ENCODE measurements at places on chromosomes 5 and 9.

DNA sequence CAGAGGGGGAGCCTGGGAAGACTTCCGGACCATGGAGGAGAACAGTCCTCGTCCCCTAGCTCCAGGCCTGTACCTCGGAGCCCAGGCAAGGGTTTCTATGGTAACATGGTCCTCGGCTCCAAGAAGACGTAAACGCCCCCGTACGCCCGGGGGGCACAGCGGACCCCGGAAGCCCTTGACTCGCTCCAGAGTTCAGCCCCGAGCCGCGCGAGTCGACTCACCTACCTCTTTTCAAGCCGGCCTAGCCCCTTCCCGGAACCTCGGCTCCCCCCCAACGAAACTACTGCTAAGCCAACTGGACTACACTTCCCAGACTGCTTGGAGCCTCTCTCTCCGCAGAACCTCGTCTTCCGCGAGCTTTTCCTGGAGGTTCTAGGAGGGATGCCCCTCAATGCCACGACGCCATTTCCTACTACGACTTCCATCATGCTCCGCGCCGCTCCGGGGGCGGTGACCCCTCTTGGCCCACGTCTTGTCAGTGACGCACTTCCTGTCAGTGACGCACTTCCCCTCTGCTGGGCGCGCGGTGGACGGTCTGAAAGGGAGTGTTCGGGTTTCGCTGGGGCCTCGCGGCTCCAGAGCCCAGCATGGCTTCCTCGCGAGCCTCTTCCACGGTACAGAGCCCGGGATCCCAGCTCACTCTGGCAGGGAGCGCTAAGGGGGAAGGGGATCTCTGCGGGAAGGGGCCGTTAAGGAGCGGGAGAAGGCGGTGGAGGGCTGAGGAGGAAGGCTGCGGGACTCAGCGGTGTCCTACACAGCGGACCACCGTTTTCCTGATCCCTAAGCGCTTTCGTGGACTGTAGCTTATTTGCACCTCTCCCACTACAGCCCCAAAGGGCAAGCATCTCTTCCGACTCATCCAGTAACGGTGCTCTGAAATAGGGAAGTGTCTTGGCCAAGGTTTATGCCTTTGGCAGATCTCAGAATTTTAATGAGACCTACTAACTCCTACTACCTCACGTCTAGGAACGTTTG, at the start of the genes CDC26 and PRPF4:
Gene CDC26 (minus strand): TSS at position 416 of the 975 bp plus-strand sequence. CDS start 3,065 bp downstream, outside the sequence.
Gene PRPF4 (plus strand): TSS at position 502 of the 975 bp plus-strand sequence. CDS start 86 bp downstream, at position 588.
- peak; percentile 67 for DNase-seq

- no peak for DNase-seq
Observed at GRCh38 chr5:45274241-45274640, 421.9 kb downstream of the HCN1 start.

GRCh38 chr9:120944434-120944843, 17.8 kb upstream of the TRAF1 start:
- no peak for DNase-seq

DNA sequence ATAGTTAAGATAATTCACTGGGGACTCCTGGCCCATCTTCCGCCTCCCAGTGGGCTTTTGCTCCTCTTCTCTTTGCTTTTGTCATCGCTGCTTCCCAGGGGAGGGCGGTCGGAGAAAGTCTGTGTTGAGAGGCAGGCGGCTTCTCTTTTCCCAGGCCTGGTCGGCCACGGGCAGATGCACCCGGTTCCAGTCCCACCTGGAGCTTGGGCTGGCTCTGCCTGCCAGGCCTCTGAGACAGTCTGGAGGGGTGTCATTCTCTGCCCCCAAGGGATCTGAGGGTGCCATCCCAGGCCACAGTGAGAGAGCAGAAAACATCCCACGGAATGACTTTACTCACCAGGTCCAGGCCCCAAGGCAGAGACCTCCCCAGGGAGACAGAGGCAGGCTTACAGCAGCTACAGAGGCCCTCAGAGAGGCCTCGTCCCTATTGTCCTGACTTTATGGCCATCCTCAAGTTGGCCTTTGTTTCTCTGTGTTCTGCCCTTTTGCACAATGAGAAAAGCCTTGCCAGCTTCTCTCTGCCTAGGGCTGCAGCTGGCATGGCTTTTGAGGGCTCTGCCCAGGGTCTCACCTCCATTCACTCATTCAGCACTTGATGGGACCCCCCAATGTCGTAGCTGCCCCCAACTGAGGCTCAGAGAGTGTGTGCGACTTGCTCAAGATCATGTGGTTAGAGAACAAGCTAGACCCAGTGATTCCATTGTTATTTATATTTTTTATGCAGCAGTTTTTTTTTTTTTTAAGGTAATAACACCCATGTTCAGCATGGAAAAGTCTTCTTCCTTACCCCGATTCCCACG, 44.2 kb upstream of the BOD1 start:
- no peak for DNase-seq

DNA sequence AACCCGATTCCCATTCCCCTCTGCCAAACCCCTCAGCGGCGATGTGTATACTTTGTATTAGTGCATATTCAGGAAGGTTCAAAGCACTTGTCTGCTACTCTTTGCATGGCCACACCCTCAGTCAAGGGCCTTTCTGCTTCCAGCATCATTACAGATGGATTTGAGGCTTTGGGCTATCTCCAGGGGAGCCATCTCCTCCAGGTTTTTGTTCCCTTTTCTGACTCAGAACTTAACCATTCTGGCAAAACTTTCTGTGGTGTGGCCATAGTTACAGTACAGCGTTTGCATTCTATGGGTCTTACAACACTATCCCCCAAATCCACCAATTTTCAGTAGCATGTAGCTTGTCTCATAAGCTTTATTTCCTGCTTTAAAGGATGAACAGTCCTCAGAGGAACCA, 36.0 kb upstream of the SVEP1 start:
- DNase-seq: no peak

GRCh38 chr5:134113902-134114875, at the start of gene TCF7:
Gene TCF7 (plus strand): TSS chr5:134114681. CDS start chr5:134114907, 226 bp downstream.
- no peak for DNase-seq

DNA sequence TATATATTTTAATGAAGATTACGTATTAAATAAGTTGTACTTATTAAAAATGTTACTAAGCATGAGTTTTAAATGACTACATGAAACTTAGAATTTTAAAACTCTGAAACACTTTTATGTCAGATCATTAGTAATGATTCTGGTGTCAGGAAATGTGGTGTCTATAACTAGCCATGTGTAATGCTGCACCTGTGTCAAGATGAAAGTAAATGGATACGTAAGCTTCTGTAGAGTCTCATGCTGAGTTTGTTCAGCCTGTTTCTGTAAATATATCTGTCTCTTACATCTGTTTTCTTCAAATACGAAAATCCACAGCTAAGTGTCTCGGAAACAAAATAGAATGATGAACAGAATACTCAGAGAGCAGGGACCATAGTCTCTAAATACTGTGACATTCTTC, 278.0 kb upstream of the SMC2 start:
- no peak for DNase-seq

DNA sequence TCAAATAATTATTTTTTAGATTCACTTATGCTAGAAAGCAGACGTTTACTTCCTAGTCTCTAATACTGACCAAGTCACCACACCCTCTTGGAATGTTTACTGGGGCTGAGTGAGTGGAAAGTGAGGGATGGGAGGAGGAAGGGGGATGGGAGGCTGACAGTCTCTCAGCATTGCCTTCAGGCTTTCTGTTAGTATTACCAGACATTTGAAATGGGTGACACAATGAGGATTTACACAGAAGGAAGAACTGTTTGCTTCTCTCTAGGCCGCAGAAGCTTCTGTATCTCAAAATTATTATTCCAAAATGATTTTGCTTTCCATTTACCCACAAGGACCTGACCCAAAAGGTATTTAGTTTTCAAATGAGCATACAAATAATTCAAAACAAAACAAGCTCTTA, 232.8 kb upstream of the ZNF608 start:
- no peak for DNase-seq

GRCh38 chr9:37433867-37434371, 11.4 kb downstream of the GRHPR start:
- DNase-seq: no peak

DNA sequence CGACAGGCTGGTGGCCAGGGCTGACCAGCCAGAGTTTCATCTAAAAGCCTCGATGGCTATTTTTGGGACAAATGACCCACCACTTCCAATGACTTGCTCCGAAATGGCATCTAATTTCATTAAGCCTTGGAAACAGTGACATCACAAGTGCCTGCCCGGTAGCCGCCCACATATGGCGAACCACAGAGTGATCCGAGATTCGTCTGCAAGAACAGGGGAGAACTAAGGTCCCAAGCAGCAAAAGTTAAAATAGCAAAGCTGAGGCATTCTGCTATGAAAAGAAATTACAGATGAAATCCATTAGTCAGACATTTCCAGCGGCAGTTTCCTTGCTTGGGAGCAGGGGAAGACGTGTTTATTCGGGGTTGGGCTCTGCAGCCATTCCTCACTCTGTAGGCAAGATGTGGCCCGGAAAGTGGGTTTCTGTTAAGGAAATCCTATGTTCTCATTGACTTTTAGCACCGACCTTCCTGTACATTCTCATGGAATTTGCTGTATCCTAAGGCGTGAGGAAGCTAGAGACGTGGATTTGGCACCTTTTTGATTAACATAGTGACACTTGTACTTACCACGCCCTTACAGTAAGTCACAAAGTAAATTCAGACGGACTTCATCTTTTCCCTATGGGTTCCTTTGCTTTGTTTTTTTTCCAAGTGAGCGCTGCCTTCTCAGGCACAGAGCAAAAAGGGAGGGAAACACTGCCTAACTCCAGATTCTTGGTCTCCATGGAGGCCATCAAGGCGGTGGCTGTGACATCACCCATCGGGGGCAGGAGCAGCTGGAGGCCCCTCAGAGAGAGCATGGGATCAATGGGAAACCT, 45.1 kb downstream of the ERGIC1 start:
- no peak for DNase-seq

DNA sequence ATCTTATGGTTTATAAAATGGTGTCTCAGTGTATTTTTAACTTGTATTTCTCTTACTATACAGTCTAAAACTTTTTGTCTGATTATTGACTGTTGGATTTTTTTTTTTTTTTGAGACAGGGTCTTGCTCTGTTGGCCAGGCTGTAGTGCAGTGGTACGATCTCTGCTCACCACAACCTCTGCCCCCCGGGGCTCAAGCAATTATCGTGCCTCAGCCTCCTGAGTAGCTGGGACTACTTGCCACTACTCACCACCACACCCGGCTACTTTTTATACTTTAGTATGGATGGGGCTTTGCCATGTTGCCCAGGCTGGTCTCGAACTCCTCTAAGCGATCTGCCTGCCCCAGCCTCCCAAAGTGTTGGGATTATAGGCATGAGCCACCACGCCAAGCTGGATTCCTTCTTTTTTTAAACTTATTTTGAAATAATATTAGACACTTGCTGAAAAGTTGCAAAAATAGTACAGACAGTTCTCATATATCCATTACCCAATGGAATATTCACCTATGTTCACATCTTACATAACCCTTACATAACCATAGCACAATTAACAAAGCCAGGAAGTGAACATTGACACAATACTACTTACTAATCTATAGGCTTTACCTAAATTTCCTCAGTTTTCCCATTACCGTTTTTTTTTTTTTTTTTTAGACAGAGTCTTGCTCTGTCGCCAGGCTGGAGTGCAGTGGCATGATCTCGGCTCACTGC, 47.2 kb downstream of the STOM start:
- no peak for DNase-seq

- no peak for DNase-seq
Observed at GRCh38 chr5:181092428-181092827, 38.5 kb downstream of the OR2V1 start.

- no peak for DNase-seq
Observed at GRCh38 chr9:76103531-76104315, 213.2 kb downstream of the PCSK5 start.

DNA sequence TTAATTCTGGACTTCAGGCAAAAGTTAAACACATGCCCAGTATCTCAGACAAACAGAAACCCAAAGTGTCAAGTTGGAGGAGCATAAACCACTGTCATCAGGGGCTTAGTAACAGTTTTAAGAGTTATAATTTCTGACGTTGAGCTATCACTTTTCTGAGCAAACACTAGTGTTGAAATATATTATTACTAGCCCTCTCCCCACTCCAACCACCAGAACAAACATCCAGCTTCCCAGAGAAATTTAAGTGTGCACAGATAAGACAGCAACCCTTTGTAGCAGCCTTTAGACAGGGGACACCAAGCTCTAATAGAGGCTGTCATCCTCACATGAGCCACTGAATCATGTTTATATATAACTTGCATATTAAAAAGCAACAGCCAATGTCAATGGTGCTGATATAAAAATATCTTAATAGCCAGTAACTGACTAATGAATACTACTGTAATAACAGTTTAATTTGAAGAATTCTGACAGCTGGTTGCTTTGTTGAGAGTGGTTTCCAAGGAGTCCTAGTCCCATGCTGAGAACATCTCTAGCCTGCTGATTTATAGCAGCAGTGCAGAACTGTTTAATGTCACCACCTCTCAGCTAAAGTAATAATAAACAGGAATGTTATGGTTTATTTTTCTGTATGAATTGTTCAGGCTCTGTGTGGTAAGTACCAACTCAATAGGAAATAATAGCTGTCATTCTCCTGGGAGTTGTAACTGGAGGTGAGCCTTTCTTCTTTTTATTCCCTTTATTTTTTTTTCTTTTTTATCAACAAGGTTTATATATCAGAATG, 528.7 kb upstream of the ZNF608 start:
- no peak for DNase-seq

- no peak for DNase-seq
Observed at GRCh38 chr9:18456624-18457237, 17.2 kb upstream of the ADAMTSL1 start.

DNA sequence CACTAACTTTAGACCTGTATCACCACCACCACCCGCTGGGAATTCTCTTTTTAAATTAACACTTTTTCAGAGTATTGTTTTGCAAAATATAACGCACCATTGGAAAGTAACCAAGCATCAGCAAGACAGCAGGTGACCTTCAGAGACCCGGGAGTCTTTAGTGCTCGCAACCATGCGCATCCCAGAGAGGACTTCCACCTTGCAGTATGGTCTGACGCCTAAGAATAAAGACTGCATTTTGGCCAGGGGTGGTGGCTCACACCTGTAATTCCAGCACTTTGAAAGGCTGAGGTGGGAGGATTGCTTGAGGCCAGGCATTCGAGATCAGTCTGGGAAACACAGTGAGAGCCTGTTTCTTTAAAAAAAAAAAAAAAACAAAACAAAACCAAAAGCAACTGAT, 113.8 kb downstream of the MED27 start:
- DNase-seq: no peak

- DNase-seq: no peak
Observed at GRCh38 chr5:138339091-138339456, 1.0 kb downstream of the FAM53C start.

DNA sequence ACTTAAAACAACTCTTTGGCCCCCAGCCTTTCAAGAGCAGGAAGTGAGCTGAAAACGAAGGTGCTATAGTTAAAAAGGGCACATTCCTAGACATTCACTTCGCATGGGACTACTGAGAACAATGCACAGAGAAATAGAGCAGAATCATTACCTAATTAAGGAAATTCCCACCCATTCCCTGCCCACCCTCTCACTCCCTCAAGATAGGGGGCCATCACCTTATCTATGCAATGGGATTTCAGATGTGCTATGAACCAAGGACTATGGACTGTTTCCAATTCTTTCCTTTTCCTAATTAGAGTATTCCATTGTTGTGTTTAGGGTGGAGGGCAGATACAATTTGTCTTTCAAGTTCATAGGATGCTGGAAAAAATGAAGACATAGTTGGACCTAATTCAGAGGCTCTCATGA, 476.8 kb downstream of the CETN3 start:
- DNase-seq: no peak

Data from Panc1 (cell line).